ENCODE measurements at places on chromosomes 3 and 15.

- no peak for DNase-seq
Observed at GRCh38 chr3:146449076-146449475, 20.3 kb downstream of the PLSCR2 start.

DNA sequence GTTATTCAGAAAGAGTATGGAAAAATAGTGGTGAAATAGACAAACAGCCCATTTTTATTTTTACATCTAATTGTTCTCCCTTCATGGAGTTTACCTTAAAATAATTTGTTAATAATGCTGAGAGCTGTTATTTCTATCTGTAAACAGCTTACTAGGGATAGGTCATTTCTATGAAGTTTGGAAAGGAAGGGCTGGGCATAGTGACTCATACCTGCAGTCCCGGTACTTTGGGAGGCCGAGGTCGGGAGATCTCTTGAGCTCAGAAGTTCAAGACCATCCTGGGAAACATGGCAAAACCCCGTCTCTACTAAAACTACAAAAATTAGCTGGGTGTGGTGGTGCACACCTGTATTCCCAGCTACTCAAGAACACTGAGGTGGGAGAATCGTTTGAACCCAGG is 624.3 kb upstream of the LMCD1 start:
- no peak for DNase-seq

- DNase-seq = no peak
Observed at GRCh38 chr15:59400103-59400813, 27.6 kb upstream of the MYO1E start.

DNA sequence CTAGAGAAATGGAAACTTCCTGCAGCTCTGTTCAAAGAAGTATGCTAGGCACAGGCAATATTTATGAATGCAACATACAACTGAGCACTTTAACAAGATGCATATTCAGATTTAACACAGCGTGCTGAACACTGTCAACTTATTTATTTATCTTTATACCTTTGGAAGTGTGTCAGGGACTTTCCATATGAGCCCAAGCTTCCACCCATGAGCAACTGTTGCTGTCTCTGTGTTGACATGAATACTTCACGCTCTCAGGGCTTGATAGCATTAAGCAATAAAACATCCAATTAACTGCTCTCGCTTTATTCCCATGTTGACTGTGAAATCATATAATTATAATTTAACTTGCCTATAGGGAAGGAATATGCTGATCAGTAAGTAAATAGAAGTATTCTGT is 116.6 kb upstream of the ROBO1 start:
- DNase-seq = no peak

GRCh38 chr3:158152186-158152585 is 42.3 kb downstream of the RSRC1 start:
- DNase-seq = no peak

GRCh38 chr3:43062040-43062563 is 43.8 kb downstream of the POMGNT2 start:
- DNase-seq = no peak

DNA sequence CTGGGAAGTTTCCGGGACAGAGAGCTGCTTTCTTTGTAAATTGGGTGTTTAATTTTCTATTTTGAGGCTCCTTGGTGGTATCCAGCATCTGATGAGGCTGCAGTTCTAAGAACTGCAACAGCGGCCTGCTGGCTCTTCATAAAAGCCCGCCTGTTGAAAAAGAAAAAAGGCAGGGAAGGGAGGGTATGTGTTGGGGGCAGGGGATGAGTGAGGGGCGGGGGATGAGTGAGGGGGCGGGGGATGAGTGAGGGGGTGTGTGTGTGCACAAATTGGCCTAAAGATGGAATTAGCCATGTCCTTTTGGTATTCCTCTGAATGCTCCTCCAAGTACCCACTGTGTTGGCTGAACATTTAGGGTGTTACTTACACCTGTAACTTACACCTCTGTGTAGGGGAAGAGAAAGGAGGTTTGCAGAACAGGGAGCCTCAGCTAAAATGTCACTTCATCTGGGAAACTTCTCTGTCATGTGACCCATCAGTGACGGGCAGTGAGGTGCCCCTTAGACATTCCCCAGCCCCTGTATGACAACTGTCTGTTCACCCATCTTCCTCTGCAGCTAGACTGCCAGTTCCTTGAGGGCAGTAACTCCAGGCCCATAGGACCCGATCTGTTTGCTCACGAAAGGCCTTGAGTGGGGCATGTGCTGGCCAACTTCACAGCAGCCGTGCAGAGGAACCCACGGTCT is 57.6 kb downstream of the LRIG1 start:
- no peak for DNase-seq

DNA sequence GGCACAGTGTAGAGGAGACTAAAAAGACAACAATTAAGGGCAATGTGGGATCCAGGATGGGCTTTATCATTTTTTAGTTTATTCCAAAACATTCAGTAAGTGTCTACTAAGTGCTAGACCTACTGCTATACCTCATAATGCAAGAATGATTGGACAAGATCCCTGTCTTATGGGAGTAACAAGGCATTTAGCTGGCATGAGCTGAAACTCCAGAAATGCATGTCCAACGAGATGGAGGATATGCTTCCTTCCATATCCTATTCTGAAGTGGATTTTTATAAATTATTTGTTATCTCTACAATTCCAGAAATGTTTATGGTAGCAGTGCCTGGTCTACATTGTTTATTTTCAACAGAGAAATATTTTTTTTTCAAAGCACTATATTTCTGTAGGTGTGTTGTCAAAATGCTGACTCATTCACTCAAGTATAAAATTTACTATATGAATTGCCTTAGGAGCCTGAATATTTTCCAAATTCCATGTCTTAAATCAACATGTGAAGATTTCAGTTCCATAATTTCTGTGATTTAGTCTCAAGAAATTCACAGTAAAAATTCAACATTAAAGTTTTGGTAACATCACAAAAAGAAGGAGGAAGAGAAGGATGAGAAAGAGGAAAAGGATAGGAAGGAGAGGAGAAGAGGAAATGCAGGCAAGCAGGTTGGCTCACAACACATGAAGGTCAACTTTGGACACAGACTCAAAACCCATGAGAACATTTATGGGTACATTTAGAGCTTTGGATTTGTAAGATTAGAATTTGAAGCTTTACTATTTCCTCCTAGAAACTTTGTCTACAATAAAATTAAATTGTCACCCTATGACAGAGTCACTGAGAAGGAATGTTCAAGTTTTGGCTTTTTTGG is 88.6 kb downstream of the P3H2 start:
- DNase-seq = no peak

DNA sequence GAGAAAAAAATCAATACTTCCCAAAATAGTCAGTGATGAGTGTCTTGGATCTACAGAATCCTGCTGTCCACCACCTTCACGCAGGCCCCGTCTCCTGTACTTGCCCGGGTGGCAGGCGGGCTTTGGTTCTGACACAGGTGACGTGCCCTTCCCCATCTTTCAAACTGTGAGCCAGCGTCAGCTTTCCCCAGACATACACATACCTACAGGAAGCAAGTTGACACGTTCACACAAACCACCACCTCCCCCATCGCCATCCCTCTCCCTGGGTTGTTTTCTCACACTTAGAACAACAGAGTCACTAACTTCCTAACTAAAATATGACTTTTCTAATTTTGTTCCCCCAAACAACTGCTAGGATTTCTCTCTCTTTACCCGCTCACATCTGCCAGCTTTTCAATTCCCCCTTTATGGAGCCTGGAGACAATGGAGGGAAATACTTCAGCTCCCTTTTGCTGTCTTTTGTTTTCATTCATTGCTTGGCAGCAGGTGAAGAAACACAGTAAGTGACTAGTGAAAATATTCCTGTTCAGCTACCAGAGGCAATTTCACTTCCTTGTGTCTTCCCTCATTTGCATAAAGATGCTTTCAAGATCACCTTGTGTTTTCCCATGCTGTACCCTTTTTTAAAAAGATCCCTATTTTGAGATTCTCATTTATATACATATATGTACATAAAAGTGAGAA is 248.3 kb downstream of the SLCO3A1 start:
- DNase-seq = no peak

GRCh38 chr3:98764472-98764884 is 1.3 kb downstream of the ST3GAL6 start:
- DNase-seq = no peak

DNA sequence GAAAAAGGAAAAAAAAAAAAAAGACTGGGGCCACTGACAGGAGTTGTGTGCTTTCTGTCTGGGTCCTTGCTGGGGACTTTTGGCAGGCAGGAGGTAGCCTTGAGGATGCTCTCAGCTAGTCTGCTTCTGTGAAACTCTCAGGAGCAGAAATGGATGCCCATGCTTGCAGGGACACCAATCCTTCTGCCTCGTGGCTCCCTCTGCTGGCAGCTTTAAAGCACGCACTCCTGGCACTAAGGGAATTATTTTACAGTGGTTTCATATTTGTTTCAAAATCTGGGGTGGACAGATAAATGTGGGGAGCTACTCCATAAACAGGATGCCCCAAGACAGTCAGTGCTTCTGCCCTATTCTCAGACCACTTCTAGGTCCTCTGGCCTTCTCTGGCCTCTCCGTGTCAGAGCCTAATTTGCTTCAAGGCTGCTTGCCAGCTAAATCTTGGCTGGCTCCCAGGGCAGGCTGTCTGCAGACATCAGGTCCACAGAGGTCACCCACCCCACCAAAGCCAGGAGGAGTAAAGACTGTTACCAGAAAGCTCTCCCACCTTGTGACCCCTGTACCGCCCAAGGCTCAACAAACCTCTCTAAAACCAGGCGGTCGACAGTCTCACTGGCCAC is 17.1 kb downstream of the TRAIP start:
- DNase-seq = peak; percentile 29

- no peak for DNase-seq
Observed at GRCh38 chr3:71579326-71579934, 4.1 kb downstream of the FOXP1 start.

DNA sequence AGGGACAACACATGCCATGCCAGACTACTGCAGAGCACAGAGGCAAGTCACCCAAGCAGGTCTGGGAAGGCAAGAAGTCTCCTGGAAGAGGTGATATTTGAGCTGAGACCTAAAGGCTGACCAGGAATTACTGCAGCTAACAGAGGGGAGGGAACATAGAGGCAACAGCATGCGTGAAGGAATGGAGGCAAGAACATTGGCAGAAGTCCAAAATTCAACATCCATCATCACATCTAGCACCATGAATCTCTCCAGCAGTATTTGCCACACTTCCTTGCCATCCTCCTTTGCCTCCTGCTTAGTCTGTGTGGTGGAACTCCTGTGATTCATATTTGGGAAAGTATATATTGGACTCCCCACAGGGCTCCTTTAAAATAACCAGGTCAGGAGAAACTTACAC is 870 bp upstream of the TSEN2 start:
- no peak for DNase-seq

GRCh38 chr3:45994419-45995235 is 997 bp downstream of the FYCO1 start:
- peak; percentile 8 for DNase-seq

DNA sequence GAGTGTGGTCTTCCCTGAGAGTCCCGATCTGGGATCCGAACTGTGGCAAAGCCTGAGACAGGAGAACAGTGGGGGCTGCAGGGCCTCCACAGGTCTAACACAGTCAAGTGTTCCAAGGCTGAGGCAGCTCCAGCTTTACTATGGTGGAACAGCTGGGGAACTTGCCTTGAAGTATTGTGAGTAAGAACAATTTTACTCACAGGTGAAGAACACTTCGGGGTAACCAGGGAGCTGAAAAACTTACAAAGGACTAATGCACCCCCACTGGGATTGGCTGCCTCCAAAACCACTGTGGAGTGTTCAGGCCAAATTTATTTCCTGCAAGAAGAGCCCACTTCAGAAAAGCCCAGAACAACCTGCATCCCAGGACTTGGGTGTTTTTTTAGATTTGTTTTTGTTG is 25.4 kb downstream of the ZIC4 start:
- no peak for DNase-seq
